ENCODE measurements at places on chromosomes 4 and X.

DNA sequence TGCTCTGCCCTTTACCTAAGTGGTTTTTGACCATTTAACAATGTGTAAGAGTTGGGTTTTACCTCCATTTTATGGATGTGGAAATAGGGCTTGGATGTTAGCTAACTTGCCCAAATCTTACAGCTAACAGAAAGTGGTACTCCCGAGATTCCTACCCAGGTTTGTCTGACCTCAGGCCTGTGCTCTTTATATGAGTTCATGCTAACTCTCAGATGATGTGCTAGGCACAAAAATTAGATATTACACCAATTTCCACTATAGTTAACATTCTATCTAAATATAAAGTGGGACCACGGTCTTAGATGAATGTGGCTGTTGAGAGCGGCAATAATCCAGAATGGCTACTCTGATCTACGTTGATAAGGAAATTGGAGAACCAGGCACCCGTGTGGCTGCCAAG is at the start of gene PTTG2:
Gene PTTG2, plus strand, starts transcription at position 301 of the 400 bp plus-strand sequence. Its CDS starts 37 bp downstream, at position 338.
- DNase-seq: no peak

DNA sequence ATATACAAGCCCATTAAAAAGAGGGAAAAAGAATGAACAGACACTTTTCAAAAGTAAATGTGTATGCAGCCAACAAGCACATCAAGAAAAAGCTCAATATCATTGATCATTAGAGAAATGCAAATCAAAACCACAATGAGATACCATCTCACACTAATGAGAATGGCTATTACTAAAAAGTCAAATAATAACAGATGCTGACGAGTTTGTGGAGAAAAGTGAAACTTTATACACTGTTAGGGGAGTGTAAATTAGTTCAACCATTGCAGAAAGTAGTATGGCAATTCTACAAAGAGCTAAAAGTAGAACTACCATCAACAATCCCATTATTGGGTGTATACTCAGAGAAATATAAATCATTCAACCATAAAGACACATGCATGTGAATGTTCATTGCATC is 203.0 kb downstream of the ARAP2 start:
- no peak for DNase-seq

- DNase-seq: no peak
Measured at GRCh38 chrX:107769581-107770317, 5.8 kb downstream of the TSC22D3 start.

DNA sequence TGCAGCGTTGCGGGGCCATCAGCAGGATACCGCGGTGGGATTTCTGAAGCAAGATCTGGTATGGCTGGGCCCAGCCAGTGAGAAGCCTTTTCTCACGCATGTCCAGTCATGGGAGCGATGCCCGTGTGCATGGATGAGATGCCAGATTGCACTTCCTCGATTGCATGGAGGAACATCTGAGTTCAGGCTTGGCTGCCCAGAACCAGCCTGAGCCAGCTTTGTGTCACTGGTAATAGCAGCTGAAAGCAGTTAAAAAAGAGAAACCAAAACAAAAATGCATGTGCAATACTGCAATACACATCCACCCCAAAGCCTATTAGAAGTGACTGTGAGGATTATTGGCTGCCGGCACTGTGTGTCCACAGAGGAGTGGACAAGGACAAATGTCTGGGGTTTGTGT is 59.3 kb downstream of the PSAPL1 start:
- no peak for DNase-seq

DNA sequence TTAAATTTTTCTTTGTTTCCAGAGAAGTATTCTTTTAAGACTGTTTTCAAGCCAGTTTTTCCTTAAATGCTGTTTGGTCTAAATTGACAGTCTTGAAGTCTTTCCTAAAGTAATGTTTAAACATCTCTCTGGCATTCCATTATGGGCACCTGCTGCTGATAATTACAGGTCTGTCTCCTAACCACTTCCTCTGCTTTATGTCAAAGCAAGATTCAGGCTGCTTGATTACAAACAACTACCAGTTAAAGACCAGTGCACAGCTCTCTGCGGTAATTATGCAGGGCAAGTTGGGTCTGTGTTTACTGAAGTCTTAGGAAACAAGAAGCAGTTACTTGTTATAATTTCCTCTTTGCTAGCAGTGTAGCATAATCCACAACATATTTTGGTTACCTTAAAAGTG is 17.6 kb downstream of the UNC5C start:
- no peak for DNase-seq

DNA sequence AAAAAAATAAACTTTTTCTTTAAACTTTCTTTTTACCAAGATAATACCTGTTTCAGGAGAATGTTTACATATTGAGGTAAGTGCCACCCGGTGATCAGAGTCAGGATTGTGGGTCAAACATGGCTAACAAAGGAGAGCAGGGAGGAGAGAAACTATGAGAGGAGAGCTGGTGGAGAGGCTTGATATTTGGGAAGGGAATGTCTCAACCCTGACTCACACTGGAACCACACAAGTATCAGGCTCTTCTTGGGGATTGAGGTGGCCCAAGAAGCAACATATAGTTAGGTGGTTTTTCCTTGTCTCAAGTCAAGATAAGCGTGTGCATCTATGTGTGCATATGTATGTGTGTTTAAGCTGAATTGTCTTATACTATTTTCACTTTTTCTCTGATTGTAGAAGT is 6.7 kb downstream of the TCEAL1 start:
- no peak for DNase-seq

DNA sequence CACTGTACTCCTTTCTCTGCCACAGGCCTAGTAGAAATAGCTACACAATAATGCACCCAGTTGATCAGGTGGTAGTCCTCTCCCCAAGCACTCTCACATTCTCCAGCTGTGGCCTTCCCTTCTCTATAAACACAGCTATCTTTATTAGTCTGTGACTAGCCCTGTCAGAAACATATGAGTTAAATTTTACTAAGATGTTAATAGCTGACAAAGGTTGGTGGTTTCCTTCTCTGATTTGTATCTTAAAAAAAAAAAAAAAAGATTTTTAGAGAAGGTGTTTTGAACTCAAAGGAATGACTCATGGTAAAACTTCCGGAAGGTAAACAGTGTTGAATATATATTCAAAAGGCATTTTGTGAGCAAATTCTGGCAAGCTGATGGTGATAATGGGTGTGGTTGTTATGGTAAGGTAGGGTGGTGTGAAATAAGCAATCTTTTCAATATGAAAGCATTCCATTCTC is 327.4 kb downstream of the PPP3CA start:
- no peak for DNase-seq

DNA sequence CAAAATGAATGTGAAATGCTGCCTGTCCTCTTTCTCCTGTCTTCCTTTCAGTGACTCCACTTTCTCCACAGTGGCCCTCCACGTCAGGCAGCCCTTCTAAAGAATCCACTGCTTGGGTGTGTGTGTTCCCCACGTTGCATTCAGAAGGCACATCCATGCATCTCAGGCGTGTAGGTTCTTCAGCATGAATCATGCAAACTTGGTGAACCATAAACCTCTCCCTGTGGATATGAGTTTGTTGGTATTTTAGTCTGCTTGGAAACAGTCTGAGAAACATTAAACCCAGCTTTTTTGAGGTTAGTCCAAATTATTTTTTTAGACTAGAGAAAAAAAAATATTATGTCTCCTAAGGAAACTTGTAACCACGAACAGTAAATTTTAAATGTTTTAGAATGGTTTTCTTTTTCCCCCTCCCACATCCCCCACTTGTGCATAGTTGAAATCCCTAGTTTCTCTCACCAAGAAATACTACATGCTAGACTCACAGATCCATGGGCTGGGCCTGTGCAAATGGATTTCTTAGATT is 251.6 kb downstream of the CBR4 start:
- DNase-seq: no peak

DNA sequence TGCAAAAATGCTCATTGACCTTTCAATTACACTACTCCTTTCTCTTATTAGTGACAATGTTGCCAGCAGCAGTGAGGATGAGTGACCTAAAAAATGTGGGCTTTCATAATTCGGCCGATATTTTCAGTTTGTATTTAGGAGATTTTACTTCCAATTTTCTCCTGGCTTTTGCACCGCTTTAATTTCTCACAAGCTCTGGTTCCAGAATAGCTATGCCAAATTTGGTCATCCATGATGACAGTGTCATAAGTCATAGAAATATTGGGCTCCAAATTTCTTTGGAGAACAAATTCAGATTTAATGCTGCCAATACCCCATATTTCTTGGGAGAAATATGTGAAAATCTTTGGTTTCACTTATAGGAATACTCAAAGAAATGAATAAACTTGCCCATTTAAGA is 187.7 kb upstream of the HCCS start:
- DNase-seq: no peak

- DNase-seq: no peak
Measured at GRCh38 chr4:147769386-147769785, 37.5 kb downstream of the ARHGAP10 start.

DNA sequence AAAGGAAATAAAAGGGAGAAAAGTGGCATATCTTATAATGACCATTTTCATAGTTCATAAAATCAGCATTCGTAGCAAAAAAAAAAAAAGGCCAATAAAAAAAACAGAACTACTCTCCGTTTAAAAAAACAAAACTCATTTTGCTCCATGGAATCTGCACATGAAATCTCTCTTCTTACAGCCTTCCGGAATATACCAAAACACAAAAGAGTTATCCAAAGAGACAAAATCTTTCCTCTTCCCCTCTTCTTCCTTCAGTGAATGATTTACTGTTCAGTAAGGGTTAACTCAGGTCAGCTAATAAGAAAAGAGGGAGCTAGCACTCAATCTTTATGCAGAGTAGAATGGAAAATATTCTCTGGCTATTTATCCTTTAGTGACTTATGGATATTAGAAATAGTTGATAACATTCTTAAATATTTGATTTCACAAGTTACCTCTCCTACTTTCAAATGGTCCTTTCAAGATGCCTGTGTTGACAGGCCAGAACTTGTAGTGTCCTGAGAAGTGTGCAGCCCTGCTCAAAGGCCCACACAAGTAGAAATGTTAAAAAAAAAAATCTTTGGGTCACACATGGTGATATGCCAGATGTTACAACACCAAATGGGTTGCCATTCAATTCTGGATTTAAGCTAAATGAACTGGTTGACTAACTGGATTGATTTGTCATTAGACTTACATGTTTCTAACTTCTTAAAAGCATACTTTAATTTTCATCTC is 42.1 kb downstream of the PDGFC start:
- DNase-seq: no peak

Data from activated CD8-positive, alpha-beta memory T cell treated with anti-CD3 and anti-CD28 coated beads for 4 hours (primary cell).